ENCODE measurements at places on chromosomes 2 and 18.

DNA sequence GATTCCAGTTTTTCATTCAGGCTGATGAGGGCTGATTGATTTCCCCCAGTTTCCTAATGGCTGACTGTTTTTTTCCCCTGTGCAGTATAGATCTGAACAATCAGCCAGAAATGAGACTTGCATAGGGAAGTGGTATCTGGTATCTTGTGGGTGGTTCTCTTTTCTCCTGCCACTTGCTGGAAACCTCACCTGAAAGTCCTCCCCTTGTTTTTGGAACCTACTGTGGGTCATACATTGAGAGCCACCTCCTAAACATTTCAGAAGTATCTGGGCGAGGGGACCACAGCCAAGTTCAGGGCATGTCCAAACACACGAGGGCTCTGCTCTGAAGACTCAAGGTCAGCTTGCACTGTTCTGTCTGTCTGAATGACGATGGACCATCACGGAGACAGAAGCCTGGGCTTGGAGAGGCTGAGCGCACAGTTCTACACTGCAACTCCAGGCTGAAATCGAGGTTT, 19.3 kb downstream of the ALPK2 start:
- ATAC-seq: no peak

DNA sequence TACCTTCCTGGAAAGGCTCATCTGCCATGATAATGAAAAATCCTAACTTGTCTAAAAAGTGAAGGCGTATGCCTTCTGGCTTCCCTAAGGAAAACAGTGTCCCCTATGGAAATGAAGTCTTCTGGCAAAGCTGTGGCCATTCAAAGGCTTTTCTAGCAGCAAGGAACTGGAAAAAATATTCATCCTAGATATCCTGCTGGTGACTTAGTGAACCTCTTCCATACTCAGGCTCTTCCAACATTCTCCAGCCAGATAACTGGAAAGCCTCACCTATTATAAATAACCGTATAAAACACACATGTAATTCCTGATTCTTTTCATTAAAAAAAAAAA, 84.7 kb downstream of the RBMS1 start:
- no peak for ATAC-seq

DNA sequence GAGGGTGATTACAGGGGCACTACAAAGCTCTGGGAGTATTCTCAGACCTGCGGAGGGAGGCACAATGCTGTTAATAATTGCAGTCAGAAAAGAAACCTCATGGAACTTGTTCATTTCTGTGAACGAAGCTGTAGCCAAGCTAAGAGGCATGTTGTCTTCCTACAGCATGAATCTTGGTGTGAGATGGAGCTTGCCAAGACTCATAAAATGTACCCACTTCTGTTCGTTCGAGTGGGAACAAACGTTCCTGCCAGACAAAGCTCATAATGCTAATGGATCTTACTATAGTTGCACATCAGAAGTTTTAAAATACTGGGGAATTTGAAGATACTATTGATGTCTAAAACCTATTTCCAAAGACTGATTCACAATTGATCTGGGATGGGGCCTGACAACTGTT, 489.1 kb downstream of the ZEB2 start:
- ATAC-seq: no peak

DNA sequence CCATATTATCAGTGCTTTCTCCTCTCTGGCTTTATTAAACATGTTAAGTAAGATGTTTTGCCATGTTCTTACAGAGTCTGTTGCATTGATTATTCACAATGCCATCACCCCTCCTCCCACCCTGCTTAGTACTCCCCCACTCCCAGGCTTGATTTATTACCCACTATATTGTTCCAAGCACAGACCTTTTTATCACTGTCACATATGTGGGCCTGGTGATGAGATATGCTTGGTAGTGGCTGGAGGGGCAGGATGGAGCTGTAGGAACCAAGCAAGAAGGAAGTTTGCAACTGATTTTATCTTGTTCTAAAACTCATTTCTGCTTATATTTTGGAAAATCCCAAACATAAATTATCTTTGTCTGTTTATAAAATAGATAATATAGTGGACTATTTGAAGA, 748.2 kb upstream of the CELF4 start:
- peak; percentile 82 for ATAC-seq

DNA sequence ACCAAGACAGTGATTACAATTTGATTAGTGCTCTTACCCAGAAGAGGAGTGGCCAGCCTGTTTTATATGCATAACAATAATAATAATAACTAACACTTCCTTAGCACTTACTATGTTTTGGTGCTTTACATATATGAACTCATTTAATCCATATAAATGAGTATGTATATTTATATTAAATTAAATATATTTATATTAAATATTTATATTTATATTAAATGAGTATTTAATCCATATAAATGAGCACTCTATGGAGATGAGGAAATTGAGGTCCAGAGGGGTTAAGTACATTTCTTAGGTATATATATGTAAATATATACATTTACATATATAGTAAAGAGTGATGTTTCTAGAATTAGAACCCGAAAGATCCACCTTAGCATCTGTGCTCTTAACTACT, 673.9 kb upstream of the ACVR2A start:
- no peak for ATAC-seq

DNA sequence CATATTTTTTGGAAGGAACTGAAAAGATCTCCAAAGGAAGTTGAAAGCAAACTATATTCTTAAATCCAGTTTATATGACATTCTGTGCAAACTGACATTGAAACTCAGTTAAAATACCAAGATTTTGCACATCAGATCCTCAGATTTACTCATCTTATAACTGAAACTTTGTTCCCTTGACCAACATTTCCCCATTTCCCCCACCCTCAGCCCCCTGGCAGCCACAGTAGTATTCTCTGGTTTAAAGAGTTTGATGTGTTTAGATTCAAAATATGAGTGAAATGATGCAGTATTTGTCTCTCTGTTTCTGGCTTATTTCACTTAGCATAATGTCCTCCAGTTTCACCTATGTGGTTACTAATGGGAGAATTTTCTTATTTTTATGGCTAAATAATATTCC, 99.2 kb upstream of the ITGA4 start:
- ATAC-seq: no peak

DNA sequence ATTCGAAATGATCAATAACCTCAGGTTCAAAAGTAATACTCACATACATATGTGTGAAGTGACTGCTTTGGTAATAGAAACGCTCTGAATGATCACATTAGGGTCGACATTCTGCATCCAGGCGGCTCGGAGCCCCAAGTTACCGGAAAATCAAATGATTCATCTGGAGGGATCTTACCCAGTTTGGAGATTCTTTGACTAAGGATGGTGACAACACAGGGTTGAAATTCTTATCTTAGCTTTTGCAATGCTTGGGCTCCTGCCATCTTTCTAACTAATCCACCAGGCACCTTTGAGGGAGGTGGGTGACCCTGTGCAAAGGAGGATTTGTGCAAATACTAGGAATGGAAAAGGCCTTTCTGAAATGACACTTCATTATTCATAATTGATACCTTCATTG, 10.8 kb downstream of the GBX2 start:
- no peak for ATAC-seq

DNA sequence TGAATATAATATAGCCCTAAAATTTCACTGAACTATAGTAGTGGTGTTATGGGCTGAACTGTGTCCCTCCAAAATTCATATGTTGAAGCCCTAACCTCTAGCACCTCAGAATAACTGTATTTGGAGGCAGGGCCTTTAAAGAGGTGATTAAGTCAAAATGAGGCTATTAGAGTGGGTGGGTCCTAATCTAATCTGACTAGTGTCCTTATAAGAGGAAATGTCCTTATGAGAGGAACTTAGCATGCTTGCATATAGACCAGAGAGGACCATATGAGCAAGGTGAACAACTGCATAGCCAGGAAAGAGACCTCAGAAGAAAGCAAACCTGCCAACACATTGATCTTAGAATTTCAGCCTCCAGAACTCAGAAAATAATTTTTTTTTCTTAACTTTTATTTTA, 238.4 kb downstream of the ZEB2 start:
- no peak for ATAC-seq

- peak; percentile 25 for ATAC-seq
Measured at GRCh38 chr2:77418537-77418936, 103.6 kb downstream of the LRRTM4 start.

- no peak for ATAC-seq
Measured at GRCh38 chr18:28256166-28256565, 79.2 kb upstream of the CDH2 start.

- no peak for ATAC-seq
Measured at GRCh38 chr2:240600451-240600961, 14.0 kb downstream of the CAPN10 start.

GRCh38 chr2:17422061-17422460, 96.2 kb downstream of the RAD51AP2 start:
- no peak for ATAC-seq

DNA sequence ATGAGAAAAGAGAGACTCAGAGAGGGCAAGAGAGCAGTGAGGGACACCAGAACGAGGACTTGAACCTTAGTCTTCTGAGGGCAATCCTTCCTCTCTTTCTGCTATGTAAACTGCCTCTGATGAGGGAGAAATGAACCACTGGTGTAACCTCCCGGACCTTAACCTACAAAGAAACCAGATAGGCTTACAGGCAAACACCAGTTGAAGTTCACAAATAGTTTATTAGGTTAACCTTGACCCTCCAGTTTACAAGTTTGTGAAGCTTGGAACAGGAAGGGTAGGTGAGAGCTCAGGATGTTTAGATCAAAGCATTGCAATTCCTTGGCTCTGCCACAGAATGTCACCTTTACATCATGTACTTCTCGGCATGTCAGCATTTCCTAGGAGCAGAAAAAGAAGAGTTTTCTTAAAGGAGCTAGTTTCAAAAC, 486.4 kb upstream of the SPRED2 start:
- ATAC-seq: no peak
